ENCODE measurements at places on chromosomes 4 and X.

- no peak for DNase-seq
Measured at GRCh38 chr4:110224142-110224541, 25.7 kb upstream of the ELOVL6 start.

GRCh38 chr4:46955601-46956000, 37.8 kb downstream of the GABRA4 start:
- DNase-seq = no peak

DNA sequence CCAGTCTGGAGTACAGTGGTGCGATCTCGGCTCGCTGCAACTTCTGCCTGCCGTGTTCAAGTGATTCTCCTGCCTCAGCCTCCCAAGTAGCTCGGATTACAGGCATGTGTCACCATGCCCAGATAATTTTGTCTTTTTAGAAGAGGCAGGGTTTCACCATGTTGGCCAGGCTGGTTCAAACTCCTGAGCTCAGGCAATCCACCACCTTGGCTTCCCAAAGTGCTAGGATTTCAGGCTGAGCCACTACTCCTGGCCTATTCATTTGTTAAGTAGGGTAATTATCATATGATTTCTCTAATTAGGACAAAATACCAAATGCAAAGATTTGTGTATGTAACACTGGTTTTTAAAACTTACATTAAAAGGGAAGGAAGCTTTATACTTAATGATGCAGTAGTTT, 137.8 kb downstream of the GPM6A start:
- DNase-seq = no peak

DNA sequence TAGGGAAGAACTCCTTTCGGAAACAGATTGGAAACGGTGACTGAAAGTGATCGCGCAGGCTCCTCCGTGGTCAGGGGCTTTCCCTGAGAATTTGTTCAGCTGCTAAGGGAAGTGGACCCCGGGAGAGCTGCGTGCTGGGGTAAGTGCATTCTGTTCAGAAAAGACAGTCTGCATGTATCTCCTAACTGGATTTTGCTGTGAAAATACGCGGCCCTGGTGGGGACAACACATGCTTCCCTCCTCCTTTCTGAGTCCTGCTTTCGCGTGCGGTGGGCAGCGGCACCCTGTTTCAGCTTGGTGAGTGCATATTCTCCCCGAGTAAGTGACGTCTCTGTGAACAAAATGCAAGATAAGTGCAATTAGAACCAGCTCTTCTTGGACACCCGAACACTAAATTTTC, 195.6 kb downstream of the STIM2 start:
- DNase-seq = no peak

DNA sequence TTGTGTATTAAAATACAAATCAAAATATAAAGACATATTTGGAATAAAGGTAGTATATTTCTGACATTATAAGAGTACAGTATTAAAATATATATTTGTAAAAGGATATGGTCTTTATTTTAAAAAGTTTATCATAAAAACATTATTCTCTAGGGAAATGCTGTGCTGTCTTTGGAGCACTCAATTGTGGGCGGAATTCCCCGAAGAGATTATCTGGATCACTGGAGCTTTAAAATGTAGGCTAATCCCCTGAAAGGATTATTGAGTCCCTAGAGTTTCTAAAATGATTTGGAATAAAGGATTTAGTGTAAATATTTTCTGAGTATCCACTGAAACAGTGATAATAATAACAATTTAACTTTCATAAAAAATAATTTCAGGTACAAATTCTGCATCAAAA, 1239.4 kb downstream of the TECRL start:
- DNase-seq = no peak

Measured in fibroblast of skin of right quadriceps (primary cell).